Activated CD4-positive, alpha-beta T cell treated with anti-CD3 and anti-CD28 coated beads, Interleukin-2, amount 50 U/mL, for 48 hours (primary cell): ENCODE measurements at places on chromosomes 3 and 15.

DNA sequence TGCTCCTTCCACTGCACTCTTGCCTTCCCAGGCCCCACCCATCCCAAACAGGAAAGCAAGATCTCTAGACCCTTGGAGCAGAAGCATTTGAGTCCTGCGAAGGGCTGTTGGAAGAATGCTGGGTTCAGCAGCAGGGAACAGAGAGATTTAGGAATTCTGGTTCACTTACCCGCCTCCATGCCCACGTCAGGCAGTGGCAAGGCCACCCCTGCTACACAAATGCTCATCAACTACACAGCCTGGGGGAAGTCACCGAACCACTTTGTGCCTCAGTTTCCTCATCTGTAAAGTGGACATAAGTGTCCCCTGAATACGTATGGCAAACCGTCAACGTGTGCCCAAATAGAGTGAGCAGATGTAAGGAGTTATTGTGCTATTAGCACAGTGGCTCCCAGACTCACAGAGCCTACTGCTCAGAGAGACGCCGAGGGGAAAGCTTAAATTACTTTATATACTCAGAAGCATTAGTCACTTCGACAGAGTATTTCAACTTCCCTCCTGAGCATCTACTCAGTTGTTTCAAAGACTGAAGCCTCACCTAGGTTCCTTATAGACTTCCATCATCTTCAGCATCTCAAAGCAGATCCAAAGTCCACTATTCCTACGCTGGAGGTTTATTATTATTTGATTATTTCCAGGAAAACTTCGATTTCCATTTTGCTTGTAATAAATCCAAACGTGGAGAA lies 905 bp downstream of the HOMER2 start:
- no peak for DNase-seq

DNA sequence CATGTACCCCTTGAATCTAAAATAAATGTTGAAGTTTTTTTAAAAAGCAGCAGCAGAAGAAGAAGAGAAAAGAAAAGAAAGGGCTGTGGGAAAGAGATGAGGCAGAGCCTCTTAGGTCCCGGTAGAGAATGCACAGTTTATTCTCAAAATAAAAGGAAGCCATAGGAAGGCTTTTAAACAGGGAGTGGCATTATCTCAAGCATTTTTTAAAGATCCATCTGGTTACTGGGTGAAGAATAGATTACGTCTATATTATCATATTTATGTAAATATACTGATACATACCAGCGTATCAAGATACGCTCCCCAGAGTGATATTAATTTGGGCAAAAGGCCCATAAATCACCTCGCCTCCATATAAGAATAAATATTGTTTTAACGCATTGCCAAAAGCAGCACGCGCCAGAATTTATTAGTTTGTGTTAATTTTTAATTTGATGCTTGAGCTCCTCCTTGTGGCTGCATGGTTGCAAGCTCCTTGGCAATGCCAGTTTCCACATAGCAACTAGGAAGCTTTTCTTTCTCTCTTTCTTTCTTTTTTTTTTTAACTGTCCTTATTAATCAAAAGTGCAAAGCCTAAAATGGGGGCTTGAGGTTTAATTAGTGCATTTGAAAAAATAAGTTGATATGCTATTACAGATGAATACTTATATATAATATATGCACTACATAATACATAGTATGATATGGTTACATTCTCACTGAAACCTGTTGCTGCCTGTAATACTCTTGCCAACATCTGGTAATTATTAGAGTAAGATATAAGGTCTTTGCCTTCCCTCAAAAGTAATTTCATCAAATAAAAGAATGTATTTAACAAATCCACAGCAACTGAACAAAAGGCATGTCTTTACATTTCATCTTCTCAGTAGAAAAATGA lies 242.8 kb upstream of the UBE2E2 start:
- DNase-seq = peak; percentile 5

DNA sequence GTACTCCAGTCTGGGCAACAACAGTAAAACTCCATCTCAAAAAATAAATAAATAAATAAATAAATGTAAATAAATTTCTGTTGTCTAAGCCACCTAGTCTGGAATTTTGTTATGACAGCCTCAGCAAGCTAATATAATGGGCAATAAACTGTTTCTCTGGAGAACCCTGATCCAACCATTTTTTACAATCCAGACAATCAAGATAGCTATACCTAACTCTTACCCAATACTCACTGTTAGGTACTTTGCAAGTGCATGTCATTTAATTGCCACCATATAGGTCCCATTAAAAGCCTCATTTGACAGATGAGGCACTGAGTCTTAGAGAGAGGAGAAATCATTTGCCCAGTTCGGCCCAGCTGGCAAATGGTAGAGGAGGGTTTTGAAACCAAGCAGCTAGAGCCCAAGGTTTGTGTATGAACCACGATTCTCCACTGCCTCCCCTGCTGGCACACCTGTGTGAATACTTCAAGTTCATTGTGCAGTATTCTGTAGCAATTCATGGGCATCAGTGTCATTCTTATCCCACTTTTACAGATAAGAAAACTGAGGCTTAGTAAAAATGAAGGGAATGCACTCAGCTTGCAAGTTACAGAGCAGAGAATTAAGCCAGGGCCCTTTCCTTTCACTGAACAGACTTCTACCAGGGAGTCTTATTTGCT lies 107.0 kb upstream of the UBE2E1 start:
- DNase-seq = no peak

GRCh38 chr3:177089901-177090300 lies 107.4 kb downstream of the TBL1XR1 start:
- DNase-seq = no peak

- DNase-seq = no peak
Measured at GRCh38 chr3:156620260-156620659, 54.1 kb upstream of the TIPARP start.

DNA sequence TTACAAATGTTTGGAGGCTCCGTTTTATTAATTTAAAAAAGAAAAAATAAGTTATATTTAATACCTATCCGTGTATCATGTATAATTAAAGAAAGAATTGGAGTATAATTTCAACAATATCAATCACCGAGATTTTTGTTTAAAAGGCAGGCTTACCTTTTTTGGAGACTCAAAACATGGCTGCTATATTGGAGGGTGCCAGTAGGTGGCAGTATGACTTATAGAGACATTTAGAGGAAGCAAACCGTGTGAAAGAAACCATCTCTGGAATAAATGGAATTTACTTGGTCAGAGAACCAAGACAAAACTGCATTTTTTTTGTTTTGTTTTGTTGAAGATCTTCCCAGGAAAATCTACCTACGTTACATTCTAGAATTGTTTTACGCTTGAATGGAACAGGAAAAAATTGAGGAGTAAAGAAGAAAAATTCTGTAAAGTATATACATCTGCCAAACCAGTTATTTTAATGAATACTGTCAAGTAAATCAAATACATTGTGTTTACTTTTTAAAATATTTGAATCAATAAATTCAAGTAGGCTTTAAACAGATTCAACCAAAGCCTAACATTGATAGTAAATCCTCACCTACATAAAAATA lies 802.6 kb upstream of the ALCAM start:
- DNase-seq = peak; percentile 76

DNA sequence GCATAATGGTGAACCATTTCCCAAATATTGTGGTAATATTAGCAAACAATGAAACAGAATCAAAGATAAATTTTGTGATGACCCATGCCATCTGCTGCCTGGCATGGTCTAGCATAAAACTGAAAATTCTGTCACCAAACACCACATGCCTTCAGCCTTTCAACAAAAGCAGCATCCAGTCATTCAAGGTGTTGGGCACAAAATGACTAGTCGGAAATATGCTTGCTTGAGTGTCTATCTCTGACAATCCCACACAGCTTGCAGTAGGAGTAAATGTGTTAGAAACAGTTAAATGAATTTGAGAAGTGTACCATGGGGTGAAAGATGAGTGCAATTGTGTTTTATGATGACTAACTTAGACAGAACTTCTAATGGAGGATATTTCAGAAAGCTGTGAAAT lies 61.7 kb upstream of the CDIN1 start:
- no peak for DNase-seq

GRCh38 chr3:125280668-125281361 lies 68.3 kb upstream of the SLC12A8 start:
- no peak for DNase-seq

DNA sequence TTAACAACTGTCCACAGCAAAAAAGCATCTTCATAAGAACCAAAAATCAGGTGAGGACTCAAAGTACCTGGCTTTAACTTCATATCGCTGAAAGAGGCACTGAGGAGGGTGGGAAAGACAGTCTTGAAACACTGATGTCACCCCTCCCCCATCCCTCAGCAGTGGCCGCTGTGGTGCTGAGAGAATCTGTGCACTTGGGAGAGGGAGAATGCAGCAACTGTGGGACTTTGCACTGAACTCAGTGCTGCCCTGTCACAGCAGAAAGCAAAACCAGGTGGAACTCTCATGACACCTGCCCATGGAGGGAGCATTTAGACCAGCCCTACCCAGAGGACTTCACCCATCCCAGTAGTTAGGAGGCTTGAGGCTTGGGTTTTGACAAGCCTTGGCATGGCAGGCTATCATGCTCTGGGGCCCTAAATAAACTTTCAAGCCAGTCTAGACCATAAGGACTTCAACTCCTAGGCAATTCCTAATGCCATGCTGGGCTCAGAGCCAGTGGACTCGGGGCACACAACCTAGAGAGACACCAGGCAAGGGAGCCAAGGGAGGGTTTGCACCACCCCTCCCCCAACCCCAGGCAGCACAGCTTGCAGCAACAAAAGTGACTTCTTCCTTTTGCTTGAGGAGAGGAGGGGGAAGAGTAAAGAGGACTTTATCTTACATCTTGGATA lies 6.1 kb upstream of the ZSCAN2 start:
- no peak for DNase-seq

DNA sequence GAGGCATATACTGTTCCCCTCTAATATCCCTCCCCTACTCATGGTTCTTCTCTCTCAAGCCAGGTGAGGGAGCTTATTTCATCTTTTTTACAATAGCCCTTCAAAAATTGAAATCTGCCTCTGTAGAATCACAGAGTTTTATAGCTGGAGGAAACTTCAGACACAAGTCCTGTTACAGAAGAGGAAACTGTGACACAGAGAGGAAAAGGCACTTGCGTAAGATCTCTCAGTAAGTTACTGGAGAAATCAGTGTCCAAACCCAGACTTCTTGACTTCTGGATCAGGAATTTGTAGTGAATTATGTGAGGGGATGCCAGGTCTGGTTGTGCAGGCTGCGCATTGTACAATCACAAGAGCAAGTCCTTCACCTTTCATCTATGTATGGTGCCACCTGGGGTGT lies 4.6 kb downstream of the FGD5 start:
- no peak for DNase-seq

DNA sequence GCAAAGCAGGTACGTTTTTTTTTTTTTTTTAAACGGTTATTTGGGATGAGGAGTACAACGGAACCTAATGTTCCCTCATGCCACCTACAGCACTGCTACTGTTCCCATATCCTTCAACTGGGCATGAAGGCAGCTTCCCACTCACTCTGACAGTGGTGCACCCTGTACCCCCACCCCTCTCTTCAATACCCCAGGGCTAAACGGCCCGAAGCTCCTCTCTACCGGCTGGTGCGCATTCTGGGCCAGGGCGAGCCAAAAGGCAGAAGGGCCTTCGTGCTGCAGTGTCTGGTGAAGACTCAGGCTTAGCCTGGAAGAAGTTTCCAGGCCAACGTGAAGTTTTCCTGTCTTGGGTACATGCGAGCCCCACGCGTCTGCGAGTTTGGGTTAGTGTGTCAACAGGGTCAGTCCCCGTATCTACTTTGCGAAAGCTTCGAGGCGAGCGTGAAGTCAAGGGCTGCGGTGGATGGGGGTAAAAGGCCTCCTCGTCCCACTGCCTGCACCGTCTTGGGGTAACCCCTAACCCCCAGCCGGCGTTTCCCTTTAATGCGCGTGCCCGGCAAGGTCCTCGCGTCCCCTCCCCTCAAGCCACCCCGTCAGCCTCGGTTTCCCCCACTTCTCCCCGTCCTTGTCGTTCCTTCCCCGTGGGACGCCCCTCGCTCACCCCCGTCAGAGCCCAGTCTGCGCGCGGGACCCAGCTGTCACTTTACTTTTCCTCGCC lies 765 bp upstream of the UBE2E2 start:
- DNase-seq = no peak

DNA sequence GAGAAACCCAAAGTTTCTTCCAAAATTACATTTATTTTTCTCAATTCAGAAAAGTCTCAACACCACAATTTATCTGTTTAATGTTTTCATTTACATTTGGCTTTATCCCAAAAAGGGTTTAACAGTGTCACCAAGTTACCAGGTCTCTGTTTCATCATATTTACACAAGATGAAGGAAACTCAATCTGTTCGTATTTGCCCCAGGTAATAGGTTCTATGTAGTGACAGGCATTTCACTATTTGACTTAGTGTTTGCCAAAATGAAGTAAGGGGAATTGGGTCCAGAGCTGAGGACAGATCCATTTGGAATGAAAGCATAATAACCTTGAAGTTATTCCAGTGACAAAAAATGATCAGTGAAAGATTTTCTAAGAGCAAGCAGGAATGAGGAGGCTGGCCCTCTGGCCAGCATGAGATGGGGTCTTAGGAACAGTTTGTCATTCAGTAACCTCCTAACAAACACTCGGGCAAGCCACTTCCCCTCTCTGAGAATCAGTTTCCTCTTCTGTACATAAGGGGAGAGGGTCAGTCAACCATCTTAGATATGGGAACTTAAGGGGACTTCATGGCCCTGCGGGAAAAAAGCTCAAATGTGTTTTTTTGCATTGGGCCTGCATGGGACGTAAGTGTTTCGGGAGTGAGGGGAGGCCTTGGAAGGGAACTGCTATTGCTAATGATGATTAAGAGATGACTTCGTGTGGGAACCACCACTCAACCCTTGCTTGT lies 31.8 kb downstream of the UMPS start:
- no peak for DNase-seq

DNA sequence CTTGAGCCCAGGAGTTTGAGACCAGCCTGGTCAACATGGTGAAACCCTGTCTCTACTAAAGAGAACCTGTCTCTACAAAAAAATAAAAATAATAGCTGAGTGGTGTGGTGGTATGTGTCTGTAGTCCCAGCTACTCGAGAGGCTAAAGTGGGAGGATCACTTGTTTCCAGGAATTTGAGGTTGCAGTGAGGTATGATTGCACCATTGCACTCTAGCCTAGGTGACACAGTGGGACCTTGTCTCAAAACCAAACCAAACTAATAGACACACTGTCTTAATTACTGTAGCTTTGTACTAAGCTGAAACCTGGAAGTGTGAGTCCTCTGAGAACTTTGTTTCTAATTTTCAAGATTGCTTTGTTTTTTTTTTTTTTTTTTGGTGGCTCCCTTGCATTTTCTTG lies 30.4 kb downstream of the MGA start:
- DNase-seq = no peak

GRCh38 chr3:100709842-100710260 lies 557 bp downstream of the TFG start:
- DNase-seq = peak; percentile 27

GRCh38 chr3:197300361-197300760 lies 1.9 kb upstream of the DLG1 start:
- no peak for DNase-seq

GRCh38 chr15:71730277-71731144 lies 79.8 kb upstream of the NR2E3 start:
- peak; percentile 24 for DNase-seq

GRCh38 chr15:50506121-50506520 lies 40.3 kb downstream of the USP50 start:
- no peak for DNase-seq

GRCh38 chr15:80533790-80534333 lies 129.7 kb downstream of the ARNT2 start:
- no peak for DNase-seq

- DNase-seq = no peak
Measured at GRCh38 chr15:81171286-81171685, 25.4 kb upstream of the IL16 start.

- DNase-seq = no peak
Measured at GRCh38 chr3:138389144-138389601, 40.8 kb downstream of the MRAS start.

GRCh38 chr3:37737134-37737533 lies 124.5 kb upstream of the CTDSPL start:
- no peak for DNase-seq

GRCh38 chr3:72887343-72887704 lies 522 bp upstream of the GXYLT2 start:
- DNase-seq = no peak
